ENCODE measurements at places on chromosomes 7 and 10. TPM values are rescaled to one million over a fixed set of nuclear protein-coding genes. Genes with fewer than 3 reads are reported as not detected.

GPC2 gene
- 0.58 TPM for total RNA-seq

ICA1 gene
- total RNA-seq = 5.4 TPM

PRKG1 gene
- total RNA-seq = 24.5 TPM

ACSM6 gene
- total RNA-seq = not detected

FAM237B gene
- not detected for total RNA-seq

FAM221A gene
- 4.6 TPM for total RNA-seq

FOXI2 gene
- 0.13 TPM for total RNA-seq

GAD2 gene
- total RNA-seq = not detected

TSPAN13 gene
- total RNA-seq = 8.8 TPM

TMEM236 gene
- total RNA-seq = 0.78 TPM

FAM13C gene
- 60.0 TPM for total RNA-seq

TMEM176B gene
- total RNA-seq = 58.2 TPM

CTBP2 gene
- total RNA-seq = 96.3 TPM

EN2 gene
- total RNA-seq = not detected

IGFBP1 gene
- total RNA-seq = not detected

CLDN15 gene
- 7.2 TPM for total RNA-seq

PAPSS2 gene
- 16.5 TPM for total RNA-seq

FGFBP3 gene
- 1.0 TPM for total RNA-seq

CLCN1 gene
- not detected for total RNA-seq

ENTPD1 gene
- 27.3 TPM for total RNA-seq

MLXIPL gene
- total RNA-seq = 9.6 TPM

CALHM2 gene
- total RNA-seq = 58.2 TPM

CYP3A4 gene
- not detected for total RNA-seq

BTBD16 gene
- not detected for total RNA-seq
